GF-D8 (cell line): ENCODE measurements at places on chromosomes 6 and 20.

DNA sequence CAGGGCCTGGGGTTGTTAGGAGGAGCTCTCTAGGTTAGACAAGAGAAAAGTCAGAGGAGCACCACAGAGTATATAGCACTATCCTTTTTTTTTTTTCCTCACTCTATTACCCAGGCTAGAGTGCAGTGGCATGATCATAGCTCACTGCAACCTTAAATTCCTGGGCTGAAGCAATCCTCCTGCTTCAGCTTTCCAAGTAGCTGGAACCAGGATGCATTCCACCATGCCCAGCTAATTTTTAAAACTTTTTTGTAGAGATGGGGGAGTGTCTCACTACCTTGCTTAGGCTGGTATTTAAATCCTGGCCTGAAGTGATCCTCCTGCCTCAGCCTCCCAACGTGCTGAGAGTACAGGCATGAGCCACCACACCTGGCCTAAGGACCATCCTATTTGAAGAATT lies 19.3 kb upstream of the AKIRIN2 start:
- DNase-seq: no peak

DNA sequence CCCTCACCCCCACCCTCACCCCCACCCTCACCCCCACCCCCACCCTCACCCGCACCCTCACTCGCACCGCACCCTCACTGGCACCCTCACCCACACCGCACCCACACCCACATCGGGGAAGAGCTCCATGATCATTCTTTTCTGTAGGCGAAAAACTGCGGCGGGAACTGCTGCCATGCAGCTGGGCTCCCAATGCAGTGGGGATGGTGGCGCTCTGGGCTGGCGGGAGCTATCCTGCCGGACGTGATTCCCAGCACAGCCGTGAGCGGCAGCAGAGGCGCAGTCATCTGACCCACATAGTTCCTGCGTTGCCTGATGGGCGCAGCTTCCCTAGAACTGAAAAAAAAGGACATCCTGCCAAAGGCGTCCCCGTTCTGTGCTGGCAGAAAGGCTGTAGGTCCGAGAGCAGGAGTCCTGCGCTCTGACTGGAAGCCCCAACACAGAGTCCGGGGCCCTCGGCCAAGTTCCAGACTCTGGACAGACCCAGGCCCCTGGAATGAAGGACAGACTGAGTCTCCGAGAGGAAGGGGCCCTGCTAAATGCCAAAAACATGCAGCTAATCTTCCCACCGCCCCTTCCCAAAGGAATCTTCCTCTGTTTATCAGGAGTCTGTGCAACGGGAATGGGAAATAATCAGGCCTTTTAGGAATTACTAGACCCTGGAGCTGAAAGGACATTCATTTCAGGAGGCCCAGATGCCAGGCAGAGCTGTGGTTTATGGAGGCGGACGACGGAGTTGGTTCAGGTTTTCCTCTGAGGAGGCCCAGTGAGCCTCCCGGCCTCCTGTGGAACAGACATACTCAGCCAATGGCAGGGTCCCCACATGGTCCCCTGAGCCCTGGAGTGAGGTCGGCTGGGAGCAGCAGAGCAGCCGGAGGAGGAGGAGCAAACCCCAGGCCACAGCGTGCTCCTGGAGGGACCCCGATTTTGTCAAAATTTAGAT lies 14.1 kb upstream of the TCFL5 start:
- DNase-seq: peak; percentile 39

GRCh38 chr6:163733061-163733460 lies 318.5 kb downstream of the QKI start:
- DNase-seq: no peak

- no peak for DNase-seq
Measured at GRCh38 chr6:43402820-43403219, 24.5 kb upstream of the ABCC10 start.

DNA sequence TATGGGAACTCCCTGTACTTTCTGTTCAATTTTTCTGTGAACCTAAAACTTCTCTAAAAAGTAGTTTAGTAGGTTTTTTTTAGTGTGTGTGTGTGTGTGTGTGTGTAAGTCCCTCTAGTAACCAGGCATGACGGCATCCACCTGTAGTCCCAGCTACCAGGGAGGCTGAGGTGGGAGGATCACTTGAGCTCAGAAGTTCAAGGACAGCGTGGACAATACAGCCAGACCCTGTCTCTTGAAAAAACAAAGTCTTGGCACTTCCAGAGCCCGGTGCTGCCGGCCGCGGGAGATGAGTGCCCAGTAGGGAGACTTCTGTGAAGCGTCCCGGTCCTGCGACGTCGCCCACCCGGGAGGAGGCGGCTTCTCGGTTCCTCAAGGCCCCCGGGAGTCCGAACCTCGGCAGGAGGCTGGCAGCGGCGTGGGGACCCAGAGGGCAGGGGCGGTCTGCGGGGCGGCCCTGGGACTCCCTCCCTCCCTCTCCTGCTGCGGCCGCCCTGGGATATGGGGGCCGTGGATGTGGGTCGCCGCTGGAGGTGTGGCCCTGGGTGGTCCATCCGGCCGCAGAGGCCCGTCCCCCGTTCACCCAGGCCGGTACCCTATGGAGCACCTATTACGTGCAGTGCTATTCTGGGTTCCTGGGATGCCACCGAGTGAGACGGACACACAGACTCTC lies 78.0 kb upstream of the SIRPG start:
- DNase-seq: no peak

GRCh38 chr6:142406131-142406530 lies 104.3 kb downstream of the ADGRG6 start:
- DNase-seq: no peak

DNA sequence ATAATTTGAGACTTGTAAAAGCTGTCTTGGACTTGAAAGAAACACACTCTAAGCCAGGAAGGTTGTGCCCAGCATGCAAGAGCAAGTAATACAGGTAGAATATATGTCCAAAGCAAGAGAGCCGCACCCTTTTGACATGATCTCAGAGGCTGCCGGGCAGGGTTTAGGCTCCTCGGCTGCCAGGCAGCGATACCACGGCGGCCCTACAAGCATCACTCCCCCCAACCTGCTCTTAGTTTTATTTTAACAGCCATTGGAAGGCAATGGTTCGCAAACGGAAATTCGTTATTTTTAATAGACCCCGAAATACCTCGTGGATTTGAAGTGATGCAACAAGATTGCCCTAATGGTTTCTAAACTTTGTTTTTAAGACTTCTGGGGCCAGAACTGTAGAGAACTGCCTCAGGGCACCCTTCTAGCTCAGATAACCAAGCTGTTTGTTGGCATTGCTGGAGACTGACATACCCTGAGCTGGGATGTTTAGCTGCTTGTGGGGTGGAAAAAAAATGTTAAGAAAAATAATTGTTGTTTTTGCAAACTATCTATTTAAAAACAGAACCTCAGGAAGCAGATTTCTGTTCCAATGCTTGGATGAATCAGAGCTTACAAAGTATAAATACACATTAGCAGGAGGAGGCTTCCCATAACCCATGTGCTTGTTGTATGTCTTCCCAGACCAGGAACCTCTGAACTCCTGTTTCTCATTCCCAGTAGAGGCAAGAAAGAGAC lies 39.0 kb downstream of the JAG1 start:
- DNase-seq: no peak

GRCh38 chr20:57618091-57618763 lies 2.0 kb downstream of the ZBP1 start:
- no peak for DNase-seq

DNA sequence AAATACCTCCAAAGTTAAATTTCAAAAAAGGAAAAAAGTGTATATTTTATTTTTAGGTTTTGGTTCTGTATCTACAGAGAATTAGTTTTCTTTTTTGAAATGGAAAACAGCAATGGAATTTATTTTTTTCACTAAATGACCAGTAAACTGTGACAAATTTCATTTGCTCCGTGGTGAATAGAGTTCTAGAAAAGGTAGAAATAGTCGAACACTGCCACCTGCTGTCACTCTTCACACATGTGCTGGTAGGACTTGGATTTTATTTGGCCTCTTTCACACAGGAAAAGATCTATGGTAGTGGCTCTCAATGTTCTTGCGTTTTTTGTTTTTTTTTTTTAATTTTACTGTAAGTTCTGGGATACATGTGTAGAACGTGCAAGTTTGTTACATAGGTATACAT lies 312.5 kb downstream of the EYA4 start:
- no peak for DNase-seq

DNA sequence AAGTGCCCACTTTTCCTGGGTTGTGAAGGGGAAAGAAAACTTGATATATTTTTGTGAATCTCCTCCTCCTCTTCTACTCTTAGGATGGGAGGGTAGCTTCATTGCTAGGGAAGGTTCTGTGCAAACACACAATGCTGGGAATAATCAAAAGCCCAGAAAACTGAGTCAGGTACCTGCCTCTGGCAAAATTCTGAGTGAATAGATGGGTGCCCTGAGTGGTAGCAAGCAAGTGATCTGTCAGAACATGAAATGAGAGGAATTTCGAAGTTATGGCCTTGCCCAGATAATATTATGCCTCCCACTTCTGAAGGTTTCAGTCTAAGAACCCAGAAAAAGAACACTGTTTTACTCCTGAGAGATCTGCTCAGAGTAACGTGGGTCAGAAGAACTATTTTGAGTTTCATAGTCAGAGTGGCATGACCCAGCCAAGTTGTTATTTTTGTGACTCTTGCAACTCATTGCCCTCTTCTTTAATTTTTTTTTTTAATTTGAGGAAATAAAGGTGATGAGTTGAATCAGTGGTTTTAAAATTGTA lies 158.3 kb downstream of the BMP2 start:
- no peak for DNase-seq

DNA sequence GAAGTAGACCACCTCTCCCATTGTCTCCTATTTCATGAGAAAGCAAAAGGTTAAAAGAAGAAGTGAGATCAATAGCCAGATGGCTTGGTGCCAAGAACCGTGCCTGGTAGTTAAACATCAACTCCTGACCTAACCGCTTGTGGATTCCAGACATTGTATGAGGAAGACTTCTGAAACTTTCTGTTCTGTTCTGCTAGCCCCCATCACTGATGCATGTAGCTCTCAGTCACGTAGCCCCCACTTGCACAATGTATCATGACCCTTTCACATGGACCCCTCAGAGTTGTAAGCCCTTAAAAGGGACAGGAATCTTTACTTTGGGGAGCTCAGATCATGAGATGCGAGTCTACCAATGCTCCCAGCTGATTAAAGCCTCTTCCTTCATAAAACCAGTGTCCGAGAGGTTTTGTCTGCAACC lies 301.2 kb downstream of the RNGTT start:
- no peak for DNase-seq

GRCh38 chr6:56625356-56625755 lies 17.3 kb downstream of the DST start:
- DNase-seq: no peak

DNA sequence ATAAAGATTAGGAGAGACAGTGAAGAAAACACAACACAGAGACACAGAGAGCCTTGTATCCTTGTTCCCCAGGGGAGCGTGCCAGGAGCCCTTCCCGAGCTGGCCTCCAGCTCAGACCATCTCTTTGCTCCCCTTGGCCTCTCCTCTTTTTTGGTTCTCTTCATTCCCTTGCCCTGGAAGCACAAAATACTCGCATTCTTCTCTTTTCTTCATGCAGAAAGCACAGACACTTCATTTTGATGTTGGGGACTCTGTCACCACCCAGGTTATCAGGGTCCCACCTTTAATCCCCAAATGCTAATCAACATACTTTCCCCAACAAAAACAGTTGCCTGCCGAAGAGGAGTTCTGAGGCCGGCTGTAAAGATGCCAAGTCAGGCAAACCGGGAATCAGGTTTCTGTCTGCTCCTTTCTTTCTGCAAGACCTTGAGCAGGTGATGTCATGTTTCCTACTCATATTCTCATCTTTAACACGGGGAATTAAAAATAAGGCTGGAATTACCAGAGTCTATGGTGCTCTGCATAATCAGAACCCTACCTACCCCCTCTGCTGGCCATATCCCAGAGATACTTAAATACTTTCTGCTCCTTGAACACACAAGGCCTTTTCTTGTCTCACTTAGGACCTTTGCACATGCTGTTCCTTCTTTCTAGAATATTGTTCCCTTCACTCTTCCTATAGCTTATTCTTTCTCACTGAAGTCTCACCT lies 21.7 kb downstream of the TGM6 start:
- DNase-seq: no peak

GRCh38 chr6:18436341-18436740 lies 49.2 kb downstream of the RNF144B start:
- DNase-seq: no peak

GRCh38 chr6:133740218-133740617 lies 148.7 kb upstream of the TCF21 start:
- no peak for DNase-seq

- peak; percentile 6 for DNase-seq
Measured at GRCh38 chr20:36493051-36493800, 48.1 kb upstream of the MYL9 start.

DNA sequence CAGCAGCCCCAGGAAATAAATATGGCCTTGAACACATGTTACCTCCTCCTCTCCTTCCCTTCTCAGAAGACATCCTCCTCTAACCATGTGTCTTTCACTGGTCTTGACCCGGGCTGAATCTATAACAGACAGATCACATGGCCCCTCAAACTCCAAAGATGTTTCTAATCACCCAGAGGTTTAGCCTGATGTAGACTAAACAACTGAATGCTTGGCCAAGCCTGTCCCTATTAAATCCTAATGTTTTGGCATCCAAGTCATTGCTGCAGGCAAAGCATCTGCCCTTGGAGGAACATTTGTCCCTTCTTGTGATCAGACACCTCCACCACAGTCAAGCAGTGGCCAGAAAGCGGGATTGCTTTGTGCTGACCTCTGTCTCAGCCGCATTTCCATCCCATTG lies 65.5 kb downstream of the ANKRD60 start:
- no peak for DNase-seq

DNA sequence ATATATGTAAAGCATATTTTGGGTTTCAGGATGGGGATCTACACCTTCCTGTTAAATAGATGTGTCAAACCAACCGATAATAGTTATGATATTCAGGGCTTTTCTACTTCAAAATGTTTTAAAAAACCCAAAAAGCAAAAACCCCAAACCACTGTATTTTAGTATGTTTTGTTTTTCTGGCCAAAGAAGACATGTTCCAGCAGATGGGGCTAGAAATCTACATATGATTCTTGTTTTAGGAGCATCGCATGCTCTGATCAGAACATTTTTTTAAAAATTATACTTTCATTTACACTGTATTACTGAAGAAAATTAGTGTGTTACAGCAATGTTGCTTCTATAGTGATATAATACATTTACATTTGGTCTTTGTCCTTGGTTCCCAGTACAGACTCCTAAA lies 11.0 kb downstream of the RMND1 start:
- DNase-seq: no peak

GRCh38 chr20:21184819-21185218 lies 58.9 kb downstream of the KIZ start:
- DNase-seq: no peak

GRCh38 chr20:53707371-53708055 lies 113.9 kb upstream of the ZNF217 start:
- no peak for DNase-seq

DNA sequence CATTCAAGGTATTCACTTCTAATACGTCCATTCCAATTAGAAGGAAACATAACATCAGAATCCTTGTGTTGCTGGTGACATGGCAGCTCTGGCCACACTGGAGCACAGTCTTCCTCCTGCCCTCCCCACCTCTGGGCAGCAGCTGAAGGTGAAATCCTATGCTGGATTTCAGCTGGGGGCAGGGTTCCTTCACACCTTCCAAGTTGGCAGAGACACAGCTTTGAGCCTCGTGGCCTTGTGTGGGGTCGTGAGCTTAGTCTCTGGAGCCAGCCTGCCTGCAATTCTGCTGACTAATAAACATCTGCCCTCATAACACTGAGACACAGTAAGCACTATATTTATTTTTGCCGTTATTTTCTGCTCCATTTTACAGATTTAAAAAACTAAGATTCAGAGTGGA lies 218.9 kb upstream of the RIN2 start:
- DNase-seq: no peak

- DNase-seq: no peak
Measured at GRCh38 chr6:150925976-150926375, 60.5 kb downstream of the MTHFD1L start.
